AG04449 (cell line): ENCODE measurements at places on chromosomes 13 and 19.

DNA sequence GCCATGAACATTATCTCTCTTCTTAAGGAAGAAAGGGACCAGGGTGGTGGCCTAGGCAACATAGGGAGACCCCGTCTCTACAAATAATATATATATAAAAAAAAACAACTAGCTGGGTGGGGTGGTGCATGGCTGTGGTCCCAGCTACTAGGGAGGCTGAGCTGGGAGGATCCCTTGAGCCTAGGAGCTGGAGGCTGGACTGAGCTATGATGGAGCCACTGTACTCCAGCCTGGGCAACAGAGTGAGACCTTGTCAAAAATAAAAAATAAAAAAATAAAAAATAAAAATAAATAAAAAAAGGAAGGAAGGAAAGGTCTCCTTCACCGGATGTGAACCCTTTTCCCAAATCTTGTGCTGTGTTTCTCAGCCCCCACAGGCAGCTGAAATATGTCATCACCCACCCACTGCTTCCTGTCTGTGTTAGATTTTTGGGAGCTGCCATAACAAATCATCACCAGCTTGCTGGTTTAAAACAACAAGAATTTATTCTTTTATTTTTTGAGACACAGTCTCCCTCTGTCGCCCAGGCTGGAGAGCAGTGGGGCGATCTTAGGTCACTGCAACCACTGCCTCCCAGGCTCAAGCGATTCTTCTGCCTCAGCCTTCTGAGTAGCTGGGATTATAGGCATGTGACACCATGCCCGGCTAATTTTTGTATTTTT lies 9.5 kb upstream of the TSPAN16 start:
- DNase-seq: no peak

- DNase-seq: no peak
Observed at GRCh38 chr13:113722921-113723320, 36.1 kb upstream of the TMEM255B start.

GRCh38 chr13:32409561-32410421 lies 18.1 kb downstream of the N4BP2L1 start:
- DNase-seq: no peak

- peak; percentile 34 for DNase-seq
Observed at GRCh38 chr19:5987077-5987818, 9.3 kb upstream of the RANBP3 start.

GRCh38 chr13:20360835-20361412 lies 128.8 kb upstream of the GJB6 start:
- DNase-seq: no peak

DNA sequence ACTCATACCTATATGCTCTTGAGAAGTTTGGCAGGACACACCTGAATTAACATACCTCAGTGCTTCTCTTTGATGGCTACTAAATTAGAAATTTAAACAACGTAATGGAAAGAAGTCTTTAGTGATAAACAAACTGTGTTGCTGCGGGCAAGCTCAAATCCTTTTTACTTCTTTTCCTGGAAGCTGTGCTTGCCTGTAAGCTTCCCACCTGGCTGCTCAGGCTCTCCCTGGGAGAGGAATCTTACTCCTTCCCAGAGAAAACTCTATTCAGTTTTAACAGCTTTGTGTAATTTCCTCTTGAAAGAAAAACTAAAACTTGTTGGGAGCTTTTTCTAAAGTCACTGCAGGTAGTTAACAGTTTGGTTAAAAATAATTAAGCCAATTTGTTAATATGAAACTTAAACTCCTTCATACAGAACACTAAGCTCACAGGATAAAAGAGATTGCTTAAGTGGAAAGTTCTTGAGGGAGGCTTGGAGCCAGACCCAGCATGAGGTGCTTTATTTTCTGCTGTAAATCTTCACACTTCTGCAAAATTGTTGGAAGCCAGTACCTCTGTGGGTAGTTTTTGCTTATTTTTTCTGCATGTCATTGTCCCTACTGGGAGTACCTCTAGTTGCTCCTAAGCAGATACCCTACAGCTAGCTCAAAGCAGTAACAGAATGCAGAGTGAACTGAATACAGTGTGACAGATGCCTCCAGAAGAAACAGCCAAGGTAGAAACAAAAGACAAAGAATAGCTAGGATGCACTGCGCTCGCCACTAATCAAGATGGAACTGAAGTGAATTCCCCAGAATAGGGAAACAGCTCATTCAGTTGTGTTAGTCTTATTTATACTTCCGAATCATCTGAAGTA lies 1253.0 kb downstream of the PCDH17 start:
- DNase-seq: no peak

DNA sequence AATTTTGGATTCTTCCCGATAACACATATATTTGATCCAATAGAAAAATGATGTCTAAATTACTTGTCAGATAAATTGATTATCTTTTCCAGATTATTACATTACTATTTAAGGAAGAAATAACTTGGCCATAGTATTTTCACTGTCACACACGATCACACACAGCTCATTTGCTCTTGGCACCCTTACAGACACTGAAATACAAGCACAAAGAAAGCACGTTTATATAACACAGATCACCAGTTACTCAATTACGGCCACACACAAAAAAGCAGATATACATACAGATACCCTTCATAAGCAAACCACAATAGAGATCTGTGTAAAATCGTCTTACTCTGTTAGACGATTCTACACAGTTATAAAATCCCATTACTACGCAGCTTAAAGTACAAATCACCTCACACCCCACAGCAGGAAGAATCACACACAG lies 716 bp upstream of the ZNF420 start:
- DNase-seq: no peak

- no peak for DNase-seq
Observed at GRCh38 chr19:1520203-1520780, 3.6 kb upstream of the PLK5 start.

DNA sequence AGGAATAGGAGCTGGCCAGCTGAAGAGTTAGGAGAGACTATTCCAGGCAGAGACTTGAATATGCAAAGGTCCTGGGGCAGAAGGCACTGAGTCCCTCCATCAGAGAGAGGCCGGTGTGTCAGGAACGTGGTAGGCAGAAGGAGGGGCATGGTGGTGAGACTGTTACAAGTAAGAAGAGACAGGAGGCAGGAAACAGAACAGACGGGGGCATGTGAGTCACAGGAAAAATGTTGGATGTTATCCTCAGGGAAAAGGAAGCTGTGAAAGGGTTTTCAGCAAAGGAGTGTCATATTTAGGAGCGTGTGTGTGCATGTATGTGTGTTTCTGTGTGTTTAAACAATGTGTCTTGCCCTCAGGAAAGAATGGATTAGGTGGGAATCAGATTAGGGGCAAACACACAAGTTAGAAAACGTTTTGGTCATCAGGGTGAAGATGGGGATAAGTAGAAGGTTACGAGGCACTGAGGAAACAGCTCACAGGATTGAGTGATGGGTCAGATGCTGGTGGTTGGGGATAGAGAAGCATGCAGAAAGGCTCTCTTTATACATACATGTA lies 1.1 kb downstream of the EDDM13 start:
- no peak for DNase-seq

DNA sequence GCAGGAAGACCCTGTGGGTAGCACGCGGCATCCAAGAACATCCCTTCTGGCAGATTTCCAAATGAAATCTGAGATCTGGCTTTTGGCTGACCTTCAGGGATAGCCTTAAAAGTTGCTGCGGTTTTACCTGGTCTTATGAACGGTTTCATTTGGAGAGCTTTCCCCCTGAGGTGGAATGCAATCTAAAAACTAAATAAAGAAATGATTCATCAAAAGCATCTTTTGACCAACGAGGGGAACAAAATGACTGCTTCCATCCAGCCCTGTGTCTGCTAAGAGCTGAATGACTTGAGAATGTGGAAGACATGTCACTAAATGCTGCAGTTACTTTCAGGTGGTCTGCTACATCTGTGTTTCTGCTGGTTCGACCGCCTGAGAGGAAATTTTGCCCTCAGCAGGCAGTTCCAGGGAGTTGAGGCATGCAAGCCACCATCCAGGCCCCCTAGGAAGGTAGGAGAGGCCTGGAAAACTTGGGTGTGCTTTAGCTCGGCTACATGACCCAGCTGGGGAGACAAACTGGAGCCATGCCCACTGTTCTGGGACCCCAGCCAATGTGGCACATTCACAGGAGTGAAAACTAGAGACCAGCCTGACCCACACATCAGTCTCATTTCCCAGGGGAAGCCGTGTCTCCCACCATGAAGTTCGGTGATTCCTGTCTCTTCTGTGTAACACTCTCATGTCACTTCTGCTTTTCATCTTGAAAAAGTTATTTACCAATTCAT lies 175.1 kb upstream of the KL start:
- no peak for DNase-seq

GRCh38 chr13:46327246-46327645 lies 59.8 kb downstream of the RUBCNL start:
- DNase-seq: no peak

DNA sequence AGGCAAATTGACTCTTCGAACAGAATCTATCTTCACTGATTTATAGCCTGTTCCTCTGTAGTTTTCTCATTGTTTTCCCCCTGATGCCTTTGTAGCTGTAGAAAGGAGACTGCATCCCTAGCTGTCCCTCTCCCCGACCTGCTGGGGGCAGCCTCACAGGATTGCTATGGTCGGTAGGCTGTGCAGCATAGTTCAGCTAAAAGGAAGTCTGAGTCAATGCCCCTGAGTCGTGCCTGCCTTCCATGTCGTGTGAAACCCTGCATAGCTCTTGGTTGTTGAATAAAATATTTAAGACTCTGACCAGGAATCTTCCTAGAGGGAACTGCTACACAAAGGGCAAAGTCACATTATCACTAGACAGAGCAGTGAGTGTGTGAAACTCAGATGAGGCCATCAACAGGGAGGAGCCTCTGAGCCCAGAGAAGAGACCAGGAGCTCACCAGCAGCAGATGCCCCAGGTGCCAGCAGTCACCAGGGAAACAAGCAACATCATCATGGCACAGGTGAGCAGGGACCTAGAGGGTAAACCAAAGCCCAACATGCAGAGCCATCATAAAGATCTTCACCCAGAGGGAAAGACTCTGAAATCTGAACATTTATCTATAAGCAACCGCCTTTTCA lies 108.4 kb upstream of the NBEA start:
- no peak for DNase-seq

GRCh38 chr19:44850641-44851109 lies 4.6 kb downstream of the NECTIN2 start:
- no peak for DNase-seq

GRCh38 chr19:871446-872265 lies 12.2 kb downstream of the CFD start:
- no peak for DNase-seq

DNA sequence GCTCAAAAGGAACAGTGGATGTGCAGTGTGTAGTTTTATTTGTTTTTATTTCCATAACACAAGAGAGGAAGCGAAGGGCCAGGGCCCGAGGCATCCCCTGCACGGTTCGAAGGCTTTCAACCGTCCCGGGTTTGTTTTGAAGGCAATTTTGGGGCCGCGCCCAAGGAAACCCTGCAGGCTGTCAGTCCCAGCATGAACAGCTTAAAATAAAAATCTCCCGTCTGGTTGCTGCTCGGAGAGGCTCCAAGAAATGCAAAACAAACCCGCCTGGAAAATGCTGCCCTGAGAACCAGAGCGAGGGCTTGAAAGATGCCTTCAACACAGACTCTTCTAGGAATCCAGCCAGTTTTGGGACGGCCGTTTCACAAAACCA lies 16.0 kb downstream of the LSM4 start:
- DNase-seq: no peak

- no peak for DNase-seq
Observed at GRCh38 chr19:31100206-31100590, 249.0 kb downstream of the TSHZ3 start.

- DNase-seq: no peak
Observed at GRCh38 chr13:42660333-42660965, 86.5 kb downstream of the TNFSF11 start.

GRCh38 chr13:59793107-59793506 lies 370.6 kb downstream of the DIAPH3 start:
- no peak for DNase-seq

GRCh38 chr19:33551676-33552075 lies 30.1 kb upstream of the PEPD start:
- no peak for DNase-seq

DNA sequence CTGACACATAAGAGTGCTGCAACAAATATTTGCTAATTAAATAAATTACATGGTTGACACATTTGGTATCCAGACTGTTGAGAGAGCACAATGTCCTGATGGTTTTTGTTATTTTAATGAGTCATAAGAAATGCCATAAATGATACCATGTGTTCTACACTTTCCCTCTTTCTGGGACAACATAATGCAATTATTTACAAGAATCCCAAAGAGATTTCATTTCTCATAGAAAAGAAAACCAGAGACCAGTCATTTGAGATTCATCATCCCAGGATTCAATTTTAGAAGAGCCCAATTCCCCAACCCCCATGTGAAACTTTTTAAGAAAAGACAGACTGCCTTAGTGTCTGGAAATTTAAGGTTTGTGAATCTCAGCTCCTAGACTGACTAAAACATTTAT lies 399.6 kb downstream of the DCT start:
- no peak for DNase-seq

GRCh38 chr13:28684257-28684656 lies 25.3 kb downstream of the POMP start:
- DNase-seq: no peak

DNA sequence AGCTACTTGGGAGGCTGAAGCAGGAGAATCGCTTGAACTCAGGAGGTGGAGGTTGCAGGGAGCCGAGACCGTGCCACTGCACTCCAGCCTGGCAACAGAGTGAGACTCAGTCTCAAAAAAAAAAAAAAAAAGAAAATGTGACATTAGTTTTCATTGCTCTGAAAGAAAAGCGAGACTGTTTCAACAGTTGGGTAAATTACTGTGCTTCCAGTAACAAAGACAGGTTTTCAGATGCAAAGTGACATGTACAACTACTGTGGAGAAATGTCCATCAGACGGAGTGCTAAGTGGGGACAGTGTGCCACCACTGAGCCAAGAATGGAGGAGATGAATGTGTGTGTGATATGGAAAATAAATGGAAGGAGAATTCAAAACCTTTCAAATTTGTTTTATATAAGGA lies 24.2 kb upstream of the SLC15A1 start:
- no peak for DNase-seq

- no peak for DNase-seq
Observed at GRCh38 chr13:40503011-40503410, 163.4 kb downstream of the FOXO1 start.

DNA sequence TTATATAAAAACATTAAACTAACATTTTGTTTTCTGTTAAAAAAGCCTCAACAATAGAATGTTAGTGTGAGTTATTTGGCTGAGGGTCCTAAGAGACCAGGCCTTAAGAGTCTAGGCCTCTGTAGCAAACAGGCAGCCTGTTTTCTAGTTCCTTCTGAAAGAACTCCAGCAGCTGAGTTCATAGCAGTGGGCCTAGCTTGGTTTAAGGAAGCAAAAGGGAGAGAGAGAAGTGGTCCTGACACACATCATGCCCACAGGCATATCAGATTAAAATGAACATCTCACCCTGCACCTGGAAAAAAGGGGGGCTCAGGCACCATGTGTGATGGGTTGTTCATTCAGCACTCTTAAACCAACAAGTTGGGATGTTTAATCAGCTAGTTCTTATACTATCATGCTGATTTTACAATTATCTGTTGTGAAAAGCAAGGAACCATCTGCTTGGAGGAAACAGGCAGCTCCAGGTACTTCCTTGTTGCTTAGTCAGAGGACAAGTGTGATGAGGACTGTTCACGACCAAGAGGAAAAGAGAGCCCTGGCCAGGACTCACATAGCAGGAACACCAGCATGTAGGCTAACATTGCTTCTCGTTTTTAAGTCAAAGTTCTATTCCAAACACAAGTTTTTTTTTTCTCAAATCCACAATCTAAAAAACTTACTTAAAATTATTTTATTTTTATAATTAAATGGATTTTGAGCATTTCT lies 81.3 kb upstream of the FRY start:
- DNase-seq: no peak
